ENCODE measurements at places on chromosomes 4 and X.

GRCh38 chr4:26032142-26032541, 118.1 kb downstream of the SMIM20 start:
- DNase-seq, result no peak

DNA sequence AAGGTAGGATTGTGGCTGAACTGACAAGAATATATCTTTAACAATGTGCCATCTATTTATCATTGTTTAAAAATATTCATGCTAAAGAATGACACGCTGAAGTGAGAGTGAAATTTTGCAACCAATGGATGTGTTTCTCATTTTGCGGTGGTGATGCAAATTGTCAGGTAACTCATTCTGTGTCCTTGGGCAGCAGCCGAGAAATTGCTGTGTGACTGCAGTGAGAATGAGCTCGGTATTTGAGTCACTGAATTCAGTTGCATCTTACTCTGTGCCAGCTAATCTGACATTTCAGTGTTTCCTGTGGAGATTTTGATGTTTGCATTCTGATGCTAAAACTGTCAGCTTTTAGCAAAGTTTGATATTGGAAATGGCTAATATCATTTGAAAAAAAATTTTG, 28.1 kb downstream of the MCUB start:
- peak; percentile 59 for DNase-seq

DNA sequence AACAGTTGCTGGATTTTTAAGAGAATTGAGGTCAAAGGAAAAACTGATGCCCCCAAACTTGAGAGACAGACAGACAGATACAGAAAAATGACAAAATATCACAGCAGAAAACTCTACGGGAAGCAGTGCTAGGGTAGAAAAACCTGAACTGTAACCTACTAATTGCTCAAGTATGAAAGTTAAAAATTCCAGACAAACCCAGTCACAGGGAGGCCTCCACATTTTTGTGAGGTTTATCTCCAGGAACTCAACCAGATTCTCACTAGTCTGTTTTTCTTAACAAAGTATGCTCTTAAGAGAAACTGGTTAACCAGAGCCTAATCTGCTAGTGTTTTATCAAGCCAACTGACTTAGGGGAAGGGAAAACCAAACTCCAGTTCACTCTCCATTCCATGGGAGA, 19.9 kb upstream of the PPP3CA start:
- DNase-seq, result no peak

- DNase-seq, result no peak
These were observed 82.3 kb downstream of the COMMD8 start for GRCh38 chr4:47381172-47381571.

DNA sequence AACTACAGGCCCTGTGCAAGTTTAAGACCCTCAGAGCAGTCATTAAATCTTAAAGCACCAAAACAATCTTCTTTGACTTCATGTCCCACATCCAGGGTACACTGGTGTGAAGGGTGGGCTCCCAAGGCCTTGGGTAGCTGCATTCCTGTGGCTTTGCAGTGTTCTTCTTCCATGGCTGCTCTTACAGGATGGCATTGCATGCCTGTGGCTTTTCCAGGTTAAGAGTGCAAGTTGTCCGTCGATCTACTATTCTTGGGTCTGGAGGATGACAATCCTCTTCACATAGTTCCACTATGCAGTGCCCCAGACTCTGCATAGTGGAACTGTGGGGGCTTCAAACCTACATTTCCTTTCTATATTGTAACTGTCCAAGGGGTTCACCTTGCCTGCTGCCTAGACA, 494.5 kb downstream of the CFAP47 start:
- DNase-seq, result no peak

GRCh38 chrX:32084757-32085156, 1012.9 kb upstream of the FTHL17 start:
- DNase-seq, result no peak

- no peak for DNase-seq
These were observed 75.1 kb upstream of the TMEM164 start for GRCh38 chrX:109927663-109928273.

DNA sequence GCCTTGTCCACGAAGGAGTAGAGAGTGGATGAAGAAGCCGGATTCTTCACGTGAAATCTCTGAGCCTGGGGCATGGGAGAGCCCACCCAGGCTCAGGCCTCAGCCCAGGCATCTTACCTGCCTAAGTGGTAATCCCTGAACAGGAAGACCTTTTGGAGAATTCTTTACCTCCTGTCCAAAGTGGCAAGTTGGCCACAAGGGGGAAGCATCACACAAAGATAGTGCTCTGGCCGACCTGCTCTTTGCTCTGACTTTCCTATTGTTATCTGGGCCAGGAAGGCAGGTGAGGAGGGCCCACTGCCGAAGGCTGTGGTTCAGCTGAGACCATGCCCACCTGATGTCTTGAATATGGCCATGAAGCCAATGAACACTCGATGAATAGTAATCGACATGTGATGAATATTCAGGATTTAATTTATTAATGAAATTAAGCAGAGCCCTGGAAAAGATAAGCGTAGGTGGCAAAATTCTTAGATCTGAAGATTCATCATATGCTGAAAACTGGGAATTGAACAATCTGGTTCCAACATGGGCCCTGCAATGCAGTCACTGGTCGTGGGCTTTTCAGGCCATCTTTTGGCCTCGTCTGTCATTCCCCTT, 93.8 kb downstream of the PDGFRA start:
- DNase-seq, result peak; percentile 59

DNA sequence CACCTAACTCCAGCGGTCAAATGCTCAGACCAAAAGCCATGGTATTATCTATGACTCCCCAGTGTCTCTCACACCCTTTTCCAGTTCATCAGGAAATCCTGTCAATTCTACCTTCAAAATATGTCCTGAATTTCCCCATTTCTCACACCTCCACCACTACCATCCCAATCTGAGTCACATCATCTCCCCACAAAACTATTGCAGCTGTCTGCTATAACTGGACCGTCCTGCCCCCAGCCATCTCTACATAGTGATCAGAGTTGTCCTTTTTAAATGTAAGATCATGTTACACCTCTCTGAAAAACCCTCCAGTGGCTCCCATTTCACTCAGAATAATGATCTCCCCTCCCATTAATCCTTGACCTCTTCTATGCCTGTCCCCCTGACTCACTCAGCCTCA, 6.8 kb upstream of the ODAPH start:
- DNase-seq, result no peak

GRCh38 chr4:16239086-16239485, 12.8 kb upstream of the TAPT1 start:
- no peak for DNase-seq

- DNase-seq, result peak; percentile 24
These were observed 36.6 kb downstream of the SYTL4 start for GRCh38 chrX:100695302-100695701.

- DNase-seq, result no peak
These were observed 44.0 kb upstream of the MXD4 start for GRCh38 chr4:2305766-2306501.

DNA sequence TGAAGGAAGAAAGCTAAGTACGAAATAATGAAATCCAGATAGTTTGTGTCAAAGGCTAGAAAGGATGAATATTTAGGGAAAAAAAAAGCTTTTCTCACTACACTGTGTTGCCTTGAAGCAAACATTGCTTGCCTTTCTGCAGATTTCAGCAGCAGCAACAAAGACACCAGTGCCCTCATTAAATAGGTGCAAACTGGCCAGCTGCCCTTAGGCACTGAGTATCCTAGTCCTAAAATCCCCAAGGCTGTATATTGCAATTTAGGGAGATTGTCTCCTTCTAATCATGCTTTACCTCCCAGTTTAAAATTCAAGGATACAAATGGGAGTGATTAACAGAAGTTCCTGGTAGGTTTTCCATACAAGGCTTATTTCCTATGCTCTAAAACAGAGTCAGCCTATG, 8.6 kb upstream of the FAT4 start:
- no peak for DNase-seq

DNA sequence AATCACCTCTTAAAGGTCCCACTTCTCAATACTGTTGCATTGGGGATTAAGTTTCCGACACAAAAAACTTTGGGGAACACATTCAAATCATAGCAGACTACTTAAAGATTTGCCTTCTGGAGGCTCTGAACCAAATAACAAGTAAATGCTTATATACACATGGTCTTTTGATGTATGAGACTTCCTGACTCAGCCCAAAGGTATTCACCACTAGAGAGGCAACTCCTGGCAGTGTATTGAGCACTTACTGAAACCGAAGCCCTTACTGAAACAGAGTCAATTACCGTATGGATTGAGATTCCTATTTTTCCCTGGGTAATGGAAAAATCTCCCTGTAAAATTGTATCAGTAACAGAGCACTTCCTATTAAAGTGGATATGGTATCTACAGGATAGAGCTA, 45.4 kb downstream of the ZCCHC13 start:
- DNase-seq, result no peak

- no peak for DNase-seq
These were observed 76.9 kb downstream of the SLC39A8 start for GRCh38 chr4:102268355-102268754.

DNA sequence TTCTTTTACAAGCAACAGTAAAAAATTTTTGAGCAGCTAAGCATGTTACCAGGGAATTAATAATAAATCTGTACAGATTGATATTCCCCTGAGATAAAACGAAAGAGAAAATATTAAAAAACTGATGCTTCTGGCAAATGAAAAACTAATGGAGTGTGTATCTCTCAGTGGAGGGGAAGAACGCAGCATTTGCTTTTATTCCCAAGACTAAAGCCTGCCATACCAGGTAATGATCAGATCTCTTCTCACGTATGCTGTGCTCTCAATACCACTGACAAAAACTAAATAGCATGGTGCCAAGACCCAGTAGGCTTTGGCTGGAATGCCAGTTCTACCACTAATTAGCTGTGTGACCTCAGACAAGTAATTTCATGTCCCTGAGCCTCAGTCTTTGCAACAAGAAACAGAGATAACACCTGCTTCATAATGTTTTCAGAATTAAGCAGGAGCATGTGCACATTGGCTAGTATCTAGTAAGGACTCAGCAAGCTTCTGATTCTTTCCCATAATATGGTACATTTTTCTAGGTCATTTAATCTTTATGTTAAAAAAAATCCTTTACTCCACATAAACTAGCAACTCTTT, 179.6 kb downstream of the CENPC start:
- DNase-seq, result no peak

DNA sequence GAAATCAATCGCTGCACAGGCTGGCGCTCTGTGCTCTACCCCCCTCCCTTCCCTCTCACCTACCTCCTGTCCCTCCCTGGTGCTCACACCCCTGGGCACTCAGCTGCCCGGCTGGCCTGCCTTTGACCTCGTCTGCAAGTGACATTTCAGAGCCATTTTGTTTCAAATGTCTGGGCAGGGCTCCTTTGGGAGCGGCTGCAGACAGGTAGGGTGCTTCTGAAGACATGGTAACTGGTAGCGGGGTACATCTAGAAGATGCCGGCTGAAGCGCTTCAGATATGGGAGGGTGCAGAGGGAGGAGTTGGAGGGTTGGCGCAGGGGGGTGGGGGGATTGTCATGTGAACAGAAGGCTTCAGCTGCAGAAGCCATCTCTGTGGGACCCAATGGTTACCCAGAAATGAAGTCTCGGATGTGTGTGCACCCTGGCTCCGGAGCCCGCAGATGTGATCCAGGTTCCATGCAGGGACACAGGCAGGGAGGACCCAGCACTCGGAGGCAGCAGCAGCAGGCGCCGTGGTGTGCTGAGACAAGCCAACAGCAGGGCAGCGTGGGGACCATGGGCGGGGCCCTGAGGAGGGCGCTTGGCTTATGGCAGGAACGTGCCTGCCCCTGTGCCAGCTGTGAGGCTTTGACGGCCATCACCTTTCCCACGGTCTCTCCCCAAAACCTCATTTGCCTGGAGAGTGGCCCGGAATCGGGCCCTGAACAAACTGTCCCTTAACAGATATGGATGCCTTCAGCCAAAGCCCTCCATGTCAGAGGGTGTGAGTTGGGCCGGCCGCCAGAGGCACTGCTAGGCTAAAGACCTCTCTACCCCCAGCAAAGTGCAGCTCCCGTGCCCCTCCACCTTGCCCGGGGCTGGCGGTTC, 7.6 kb upstream of the DUSP9 start:
- DNase-seq, result no peak

GRCh38 chr4:121408-122084, 2.8 kb upstream of the ZNF718 start:
- no peak for DNase-seq

- no peak for DNase-seq
These were observed 80.9 kb upstream of the PLAC1 start for GRCh38 chrX:134738986-134739740.

DNA sequence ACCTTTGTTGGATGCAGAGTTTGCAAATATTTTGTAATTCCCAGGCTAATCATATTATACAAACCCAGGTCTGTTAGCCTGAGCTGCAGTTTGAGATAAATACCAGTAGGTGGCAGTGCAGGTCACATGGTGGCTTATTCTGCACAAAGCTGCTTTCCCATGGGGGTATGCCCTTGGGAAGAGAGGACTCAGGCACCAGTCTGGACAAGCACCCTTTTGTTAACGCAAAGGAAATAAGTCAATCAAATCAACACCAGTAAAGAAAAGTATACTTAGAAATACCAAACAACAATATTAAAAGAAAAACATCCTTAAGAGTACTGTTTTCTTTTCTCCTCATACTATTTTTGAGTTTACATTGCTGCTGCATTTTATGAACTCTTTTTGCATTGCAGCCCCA, 389.0 kb upstream of the ZFP42 start:
- DNase-seq, result peak; percentile 32

- DNase-seq, result no peak
These were observed 22.2 kb downstream of the IL2 start for GRCh38 chr4:122434285-122434684.

DNA sequence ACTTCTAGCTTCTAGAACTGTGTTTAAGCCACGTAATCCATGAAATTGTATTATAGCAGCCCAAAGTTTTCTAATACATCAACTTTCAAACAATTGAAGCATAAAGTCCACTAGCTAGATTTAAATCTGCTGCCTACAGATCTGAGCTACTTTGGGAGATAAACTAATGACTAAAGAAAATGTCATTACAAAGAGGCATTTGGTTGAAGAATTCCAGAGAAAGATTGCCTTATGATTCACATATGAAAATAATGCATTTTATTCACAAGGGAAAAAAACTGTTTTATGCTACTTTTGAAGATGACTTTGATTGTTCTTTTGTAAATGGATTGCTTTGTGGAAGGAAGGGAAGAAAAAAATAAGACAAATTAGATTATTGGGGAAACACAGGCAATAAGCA, 124.1 kb upstream of the SLIT2 start:
- no peak for DNase-seq

GRCh38 chrX:149151805-149152757, 353.0 kb downstream of the IDS start:
- DNase-seq, result no peak

DNA sequence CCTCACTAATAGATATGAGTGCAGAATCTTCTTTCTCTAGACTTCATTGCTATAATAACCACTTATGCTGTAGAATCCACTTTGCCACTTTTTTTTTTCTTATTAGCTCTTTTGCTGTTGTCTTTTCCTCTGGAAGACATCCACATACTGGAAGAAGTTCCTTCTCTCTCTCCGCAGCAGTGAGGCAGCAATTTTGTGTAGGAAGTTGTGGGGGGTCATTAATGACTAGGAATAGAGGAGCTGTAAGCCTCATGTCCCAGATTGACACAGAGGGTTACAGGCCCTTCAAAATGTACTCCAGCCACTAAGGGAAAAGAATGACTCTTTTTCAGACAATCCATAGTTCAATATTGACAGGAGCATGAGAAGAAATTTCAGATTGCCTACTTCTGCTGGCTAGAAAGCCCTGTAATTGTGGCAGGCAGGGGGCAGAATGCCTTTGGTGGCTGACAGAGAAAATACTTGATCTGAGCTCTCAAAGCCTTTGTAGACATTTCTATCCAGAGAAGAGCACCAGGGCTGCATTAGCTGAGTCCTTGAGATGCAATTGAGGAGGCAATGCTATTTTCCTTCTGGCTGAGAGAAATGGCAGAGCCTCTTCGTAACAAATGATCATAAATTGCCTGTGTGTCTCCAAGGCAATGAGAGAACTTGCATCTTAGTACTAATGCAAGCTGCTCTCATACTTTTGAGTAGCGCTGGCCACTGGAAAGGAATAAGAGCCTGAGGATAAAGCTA, 856.2 kb downstream of the STIM2 start:
- no peak for DNase-seq

All from stimulated activated CD8-positive, alpha-beta memory T cell treated with anti-CD3 and anti-CD28 coated beads, Interleukin-4, amount 100 ng/mL, for 48 hours (primary cell).